ENCODE measurements at places on chromosomes 6 and 20. TPM values are rescaled to one million over a fixed set of nuclear protein-coding genes. Genes with fewer than 3 reads are reported as not detected.

The MUC21 gene
- not detected for polyA plus RNA-seq

The PTCRA gene
- polyA plus RNA-seq, result not detected

The TCP1 gene
- polyA plus RNA-seq, result 121 TPM

The LY6G5C gene
- 4.6 TPM for polyA plus RNA-seq

The CFB gene
- polyA plus RNA-seq, result 154 TPM

The PLEKHG1 gene
- 2.8 TPM for polyA plus RNA-seq

The IMPG1 gene
- 0.69 TPM for polyA plus RNA-seq
